Stimulated activated CD4-positive, alpha-beta T cell treated with anti-CD3 and anti-CD28 coated beads, Interleukin-2, amount 100 ng/mL, for 24 hours (primary cell): ENCODE measurements at places on chromosomes 16 and 17.

GRCh38 chr16:21227866-21228265 lies 5.6 kb upstream of the ANKS4B start:
- DNase-seq: no peak

DNA sequence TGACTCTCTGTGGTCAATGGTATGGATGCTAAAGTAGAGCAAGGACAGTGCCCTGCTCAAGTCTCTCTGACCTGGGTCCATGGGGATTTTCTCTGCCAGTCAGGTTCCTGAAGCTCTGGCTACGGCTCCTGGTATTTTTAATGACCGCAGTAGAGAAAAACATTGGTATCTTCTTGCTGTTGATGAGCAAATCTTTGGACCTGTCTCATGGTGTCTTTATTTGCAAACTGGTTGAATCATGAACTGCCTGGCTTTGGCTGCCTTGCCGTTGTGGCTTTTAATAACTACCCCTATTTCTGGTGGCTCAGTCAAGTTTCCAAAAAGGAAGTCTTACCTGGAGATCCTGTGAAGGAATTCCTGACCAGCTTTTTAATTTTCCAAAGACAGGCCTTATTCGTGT lies 8.7 kb downstream of the FAM234A start:
- no peak for DNase-seq

- no peak for DNase-seq
These were observed 2.9 kb downstream of the PHKB start for GRCh38 chr16:47463771-47464624.

- no peak for DNase-seq
These were observed 18.4 kb downstream of the SMIM36 start for GRCh38 chr17:55492781-55493341.

DNA sequence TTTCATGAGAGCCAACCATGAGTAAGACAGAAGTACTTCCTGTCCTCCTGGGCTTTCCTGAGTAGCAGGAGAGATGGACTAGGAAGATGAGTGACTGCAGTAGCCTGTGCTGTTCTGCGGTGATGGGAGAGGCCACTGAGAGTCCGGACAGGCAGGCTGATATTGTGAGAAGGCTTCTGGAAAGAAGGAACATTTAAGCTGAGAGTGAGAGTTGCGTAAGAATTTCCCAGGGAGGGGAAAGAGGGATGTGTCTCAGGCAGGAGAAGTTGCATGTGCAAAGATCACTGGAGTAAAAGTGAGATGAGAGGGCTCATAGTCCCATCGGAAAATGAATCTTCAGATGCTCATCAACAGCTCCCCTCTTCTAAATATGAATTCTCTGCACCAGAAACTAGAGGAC lies 258.3 kb downstream of the RBFOX1 start:
- no peak for DNase-seq

GRCh38 chr17:4786516-4786915 lies 352 bp upstream of the VMO1 start:
- no peak for DNase-seq

GRCh38 chr16:27433636-27434035 lies 31.7 kb downstream of the IL21R start:
- no peak for DNase-seq
